MM.1S (cell line): ENCODE measurements at places on chromosomes 3 and 15.

- peaks cover 5% of the 10 kb centered on the region; the same call in 1 of the 2 replicates for H3K36me3 ChIP-seq
- no peak overlapping the region for H3K4me3 ChIP-seq
- no peak overlapping the region for H3K27ac ChIP-seq
- no peaks in the 10 kb centered on the region for H3K27me3 ChIP-seq
- H3K4me1 ChIP-seq, result peaks cover 10% of the 10 kb centered on the region
These were observed 5.6 kb downstream of the RRP9 start for GRCh38 chr3:51935886-51936755.

DNA sequence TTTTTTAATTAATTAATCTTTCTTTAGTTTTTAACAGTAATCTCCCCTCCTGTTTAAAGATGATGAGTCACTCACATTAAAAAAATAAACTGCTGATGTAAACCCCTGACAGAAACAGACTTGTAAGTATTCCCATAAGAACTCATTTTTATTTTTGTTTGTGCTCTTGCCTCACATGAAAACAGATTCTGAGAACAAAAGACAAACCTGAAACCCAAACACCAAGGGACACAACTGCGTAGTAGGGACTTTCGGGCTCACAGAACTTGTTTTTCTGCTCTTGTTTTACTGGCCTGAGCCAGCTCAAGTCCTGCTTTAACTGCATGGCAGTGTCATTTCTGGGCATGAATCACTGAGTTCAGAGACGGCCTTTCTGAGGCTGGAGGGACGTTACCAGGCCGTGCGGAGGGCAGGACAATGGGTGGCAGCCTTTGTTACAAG lies 600.8 kb downstream of the FOXP1 start:
- peaks cover 18% of the 10 kb centered on the region; the same call in 1 of the 2 replicates for H3K36me3 ChIP-seq
- H3K4me3 ChIP-seq, result peak overlapping the region; percentile 51
- peaks cover 44% of the 10 kb centered on the region for H3K4me1 ChIP-seq

DNA sequence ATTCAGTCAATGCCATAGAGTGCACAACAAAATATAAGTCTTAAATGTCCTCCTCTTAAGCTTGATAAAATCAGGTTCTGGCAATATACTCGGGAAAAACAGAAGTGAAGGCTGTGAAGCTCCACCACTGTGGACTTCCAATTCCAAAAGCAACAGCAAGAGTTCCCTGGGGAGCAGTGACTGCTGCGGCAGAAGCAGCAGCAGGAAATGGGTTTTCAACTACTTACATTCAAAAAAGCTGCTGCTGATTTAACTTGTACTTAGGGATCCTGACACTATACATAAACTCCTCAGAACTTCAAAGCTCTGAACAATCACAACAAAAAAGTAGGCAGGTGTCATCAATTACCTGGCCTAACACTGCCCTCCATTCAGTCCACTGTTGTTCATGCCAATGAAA lies 4.7 kb downstream of the CEP152 start:
- H3K4me3 ChIP-seq, result no peak overlapping the region
- no peaks in the 10 kb centered on the region for H3K27me3 ChIP-seq
- H3K36me3 ChIP-seq, result peaks cover 2% of the 10 kb centered on the region; the same call in 1 of the 2 replicates
- H3K27ac ChIP-seq, result no peak overlapping the region

- H3K27me3 ChIP-seq, result no peaks in the 10 kb centered on the region
- no peaks in the 10 kb centered on the region for H3K36me3 ChIP-seq
- no peak overlapping the region for H3K27ac ChIP-seq
These were observed 31.9 kb upstream of the ADGRG7 start for GRCh38 chr3:100577382-100578008.

DNA sequence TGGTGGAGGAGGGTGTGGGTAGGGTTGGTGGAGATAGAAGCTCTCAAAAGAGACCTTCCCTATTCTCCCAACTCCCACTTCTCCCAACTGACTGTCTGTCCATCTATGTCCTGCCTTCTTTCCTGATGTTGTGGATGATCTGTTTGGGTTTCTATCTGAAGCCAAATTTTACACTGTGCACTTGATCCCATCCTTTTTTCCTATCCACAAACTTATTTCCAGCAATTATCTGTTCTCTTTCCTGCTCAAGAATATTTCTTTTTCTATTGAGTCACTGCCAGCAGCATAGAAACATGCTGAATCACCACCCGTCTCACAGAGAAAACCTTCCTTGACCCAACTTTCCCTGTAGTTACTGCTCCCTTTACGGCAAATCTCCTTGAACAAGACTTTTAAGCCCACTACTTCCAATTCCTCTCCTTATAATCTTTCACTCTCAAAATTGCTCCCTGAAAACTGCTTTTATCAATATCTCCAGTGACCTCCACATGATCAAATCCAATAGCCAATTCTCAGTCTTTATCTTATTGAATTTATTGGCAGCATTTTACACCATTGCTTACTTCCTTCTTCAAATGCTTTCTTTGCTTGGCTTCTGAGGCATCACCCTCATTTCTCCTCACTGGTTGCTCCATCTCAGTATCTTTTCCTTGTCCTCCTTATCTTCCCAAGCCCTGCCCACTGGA lies 141.2 kb upstream of the SLC7A14 start:
- DNase-seq, result no peak
- no peaks in the 10 kb centered on the region for H3K4me1 ChIP-seq
- H3K27me3 ChIP-seq, result no peaks in the 10 kb centered on the region
- no peaks in the 10 kb centered on the region for H3K36me3 ChIP-seq
- no peak overlapping the region for H3K4me3 ChIP-seq

- no peaks in the 10 kb centered on the region for H3K36me3 ChIP-seq
- no peaks in the 10 kb centered on the region for H3K27me3 ChIP-seq
- H3K27ac ChIP-seq, result no peak overlapping the region
- no peaks in the 10 kb centered on the region for H3K4me1 ChIP-seq
- DNase-seq, result no peak
- H3K4me3 ChIP-seq, result no peak overlapping the region
These were observed 137.6 kb upstream of the CMC1 start for GRCh38 chr3:28103861-28104260.

DNA sequence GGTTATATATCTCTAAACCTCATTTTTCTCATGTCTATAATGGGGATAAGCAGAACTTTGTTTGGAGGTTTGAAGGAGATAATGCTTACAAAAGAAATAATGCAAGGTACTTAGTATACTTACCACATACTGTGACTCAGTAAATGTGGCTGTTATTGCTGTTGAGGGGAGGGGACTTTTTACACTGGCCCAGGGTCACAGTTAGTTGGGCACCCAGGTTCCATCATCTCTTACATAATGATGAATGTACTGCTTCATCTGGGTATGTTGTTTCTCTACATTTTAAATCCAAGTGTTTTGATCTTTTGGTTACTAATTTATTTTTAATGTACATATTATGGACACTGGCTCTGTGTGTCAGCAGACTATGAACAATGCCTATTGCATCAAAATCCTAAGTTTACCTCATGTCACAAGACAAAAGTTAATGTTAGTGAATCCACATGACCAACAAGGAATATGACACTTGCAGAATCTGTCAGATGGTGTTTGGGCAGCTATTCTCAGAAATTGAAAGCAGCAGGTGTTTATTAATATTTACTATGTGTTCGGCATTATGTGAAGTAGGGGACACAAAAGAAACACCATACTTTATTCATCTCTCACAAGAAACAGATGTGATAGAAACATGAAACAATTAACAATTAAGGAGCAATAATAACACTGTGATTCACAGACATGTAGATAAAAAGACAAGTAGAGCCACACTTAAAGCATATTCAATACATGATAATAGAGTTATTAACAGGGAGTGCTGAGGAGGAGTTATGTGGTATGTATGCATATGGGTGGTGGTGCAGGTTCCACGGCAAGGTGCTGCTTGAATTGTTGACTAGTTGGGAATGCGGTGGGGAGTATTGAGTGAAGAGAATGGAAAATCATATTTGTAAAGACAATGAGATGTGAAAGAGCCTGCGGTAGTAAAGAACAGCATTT lies 109.7 kb downstream of the GALK2 start:
- peak overlapping the region; percentile 33; the same call in 1 of the 2 replicates for H3K4me3 ChIP-seq
- peak; percentile 69 for DNase-seq
- no peaks in the 10 kb centered on the region for H3K27me3 ChIP-seq
- H3K27ac ChIP-seq, result peak overlapping the region; percentile 83
- H3K36me3 ChIP-seq, result no peaks in the 10 kb centered on the region
- H3K4me1 ChIP-seq, result peaks cover 34% of the 10 kb centered on the region

GRCh38 chr3:186162221-186162620 lies 53.3 kb upstream of the ETV5 start:
- H3K36me3 ChIP-seq, result no peaks in the 10 kb centered on the region
- H3K27ac ChIP-seq, result no peak overlapping the region
- no peaks in the 10 kb centered on the region for H3K27me3 ChIP-seq
- H3K4me1 ChIP-seq, result no peaks in the 10 kb centered on the region
- no peak overlapping the region for H3K4me3 ChIP-seq

DNA sequence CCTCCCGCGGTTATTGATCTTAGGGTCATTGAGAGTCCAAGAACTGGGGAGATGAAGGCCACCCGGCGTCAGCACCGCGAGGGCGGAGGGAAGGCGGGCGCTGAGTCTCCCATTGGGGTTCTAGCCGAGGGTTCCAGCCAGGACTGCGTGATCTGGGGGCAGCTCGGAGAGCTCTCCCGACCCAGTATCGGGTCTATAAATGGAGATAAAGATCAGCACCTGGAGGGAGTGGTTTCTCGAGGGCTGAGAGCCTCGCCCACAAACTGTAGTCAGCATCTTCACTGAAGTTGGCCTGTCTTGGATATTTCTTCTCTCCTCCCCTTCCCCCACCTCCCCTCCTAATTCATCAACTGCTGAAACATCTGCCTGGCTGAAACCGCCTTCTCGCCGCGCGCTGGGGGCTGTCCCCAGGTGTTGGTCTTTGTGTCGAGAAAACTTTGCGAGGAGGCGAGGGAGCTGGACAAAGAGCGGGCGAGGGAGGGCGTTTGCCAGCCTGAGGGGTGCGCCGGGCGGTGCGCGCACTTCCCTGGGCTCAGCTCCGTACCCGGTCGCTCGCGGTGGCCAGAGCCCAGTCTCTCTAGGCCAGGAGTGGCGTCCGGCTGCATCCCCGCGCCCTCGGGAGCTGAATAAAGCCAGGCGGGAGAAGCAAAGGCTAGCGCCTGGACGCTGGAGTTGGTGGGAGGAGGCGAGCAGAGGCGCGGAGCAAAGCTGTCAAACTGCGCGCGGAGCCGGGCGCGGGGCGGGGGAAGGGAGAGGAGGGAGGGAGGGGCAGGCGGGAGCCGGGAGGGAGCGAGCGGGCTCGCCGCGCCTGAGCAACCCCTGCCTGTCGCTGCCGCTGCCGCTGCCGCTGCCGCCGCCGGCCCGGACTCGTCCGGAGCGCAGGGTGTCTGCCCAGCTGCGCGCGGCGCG lies at the start of gene ST8SIA2:
Gene ST8SIA2, plus strand, starts transcription at position 811 of the 909 bp plus-strand sequence. CDS start 184 bp downstream, outside the sequence.
- peak within 1 kb of the TSS; percentile 83 for H3K4me3 ChIP-seq
- DNase-seq, result peak; percentile 88
- peak within 1 kb of the TSS; percentile 77; the same call in 1 of the 2 replicates for H3K27ac ChIP-seq
- no peaks in the 10 kb centered on the region for H3K36me3 ChIP-seq
- H3K4me1 ChIP-seq, result peaks cover 12% of the 10 kb centered on the region
- no peaks in the 10 kb centered on the region for H3K27me3 ChIP-seq
